Stimulated activated memory B cell treated with anti-CD40 and anti-IgM and Interleukin-4, amounts not matched to agents 10 μg/mL and 1 μg/mL and 100 μg/mL, for 72 hours (primary cell): ENCODE measurements at places on chromosomes 4 and X.

- peaks cover 10% of the 10 kb centered on the region for H3K4me1 ChIP-seq
- H3K27me3 ChIP-seq, result peaks cover 78% of the 10 kb centered on the region
- no peak overlapping the region for H3K4me3 ChIP-seq
- no peaks in the 10 kb centered on the region for H3K36me3 ChIP-seq
- no peak overlapping the region for H3K27ac ChIP-seq
Observed at GRCh38 chr4:118350961-118351360, 1.8 kb downstream of the PRSS12 start.

GRCh38 chr4:127775843-127776242 lies 6.3 kb upstream of the HSPA4L start:
- H3K4me3 ChIP-seq, result no peak overlapping the region
- no peak overlapping the region for H3K27ac ChIP-seq
- H3K27me3 ChIP-seq, result peaks cover 64% of the 10 kb centered on the region
- H3K4me1 ChIP-seq, result peaks cover 2% of the 10 kb centered on the region

- no peak for ATAC-seq
- H3K27me3 ChIP-seq, result no peaks in the 10 kb centered on the region
- H3K4me3 ChIP-seq, result no peak overlapping the region
- H3K4me1 ChIP-seq, result no peaks in the 10 kb centered on the region
- H3K36me3 ChIP-seq, result no peaks in the 10 kb centered on the region
Observed at GRCh38 chr4:19402581-19403065, 849.1 kb upstream of the SLIT2 start.

DNA sequence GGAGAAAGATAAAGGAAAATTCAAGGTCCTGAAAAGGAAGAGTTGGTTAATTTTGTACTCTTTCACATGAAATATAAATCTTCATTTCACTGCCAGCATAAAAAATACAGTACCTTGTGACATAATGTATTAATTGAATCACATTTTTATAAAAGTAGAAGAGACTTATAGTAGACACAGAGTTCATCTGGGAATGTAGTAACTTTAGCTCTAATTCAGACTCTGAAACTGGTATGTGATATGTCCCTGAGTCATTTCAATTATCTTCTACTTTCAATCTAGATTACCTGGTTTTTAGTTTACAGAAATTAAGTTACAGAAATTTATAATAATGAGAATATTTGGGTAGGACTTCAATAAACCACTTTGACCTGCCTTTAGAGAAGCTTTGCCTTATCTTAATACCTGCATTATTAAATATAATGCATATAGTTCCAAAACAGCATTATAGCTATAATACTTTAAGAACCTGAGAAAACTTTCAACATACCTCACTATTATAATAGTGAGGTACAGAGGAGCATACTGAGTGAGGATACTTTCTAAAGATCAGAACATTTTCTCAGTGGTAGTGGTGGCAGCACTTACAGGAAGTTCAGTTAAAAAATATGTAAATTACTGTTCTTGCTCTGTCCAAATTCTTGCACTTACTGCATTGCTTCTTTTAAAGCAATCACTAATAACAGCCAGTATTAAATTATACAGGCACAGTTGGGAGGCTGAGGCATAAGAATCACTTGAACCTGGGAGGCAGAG lies 11.2 kb downstream of the NEK1 start:
- ATAC-seq, result no peak
- H3K4me1 ChIP-seq, result no peaks in the 10 kb centered on the region
- H3K4me3 ChIP-seq, result no peak overlapping the region
- no peaks in the 10 kb centered on the region for H3K27me3 ChIP-seq

DNA sequence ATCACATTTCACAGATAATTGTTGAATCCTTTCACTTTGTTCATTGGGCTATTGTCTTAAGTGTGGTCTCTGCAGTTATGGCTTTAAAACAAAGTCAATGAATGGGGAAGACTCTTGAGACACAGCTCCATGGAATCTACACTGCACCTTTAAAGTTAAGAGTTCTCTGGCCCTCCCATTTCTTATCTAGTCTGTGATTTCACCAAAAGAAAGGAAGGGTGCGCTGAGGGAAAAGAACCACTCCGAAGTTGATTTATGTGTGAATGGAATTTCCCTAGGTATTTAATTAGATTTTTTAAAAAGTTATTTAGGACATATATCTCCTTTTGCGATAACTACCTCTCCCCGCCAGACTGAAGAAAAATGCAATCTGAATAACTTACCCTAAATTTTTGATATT lies 2.5 kb downstream of the SEPTIN11 start:
- no peak for ATAC-seq
- H3K27me3 ChIP-seq, result no peaks in the 10 kb centered on the region
- no peak overlapping the region for H3K4me3 ChIP-seq
- H3K27ac ChIP-seq, result no peak overlapping the region

- H3K27ac ChIP-seq, result no peak overlapping the region
- H3K4me3 ChIP-seq, result no peak overlapping the region
- H3K36me3 ChIP-seq, result no peaks in the 10 kb centered on the region
- no peaks in the 10 kb centered on the region for H3K27me3 ChIP-seq
Observed at GRCh38 chr4:76003035-76003434, 4.3 kb downstream of the CXCL9 start.

DNA sequence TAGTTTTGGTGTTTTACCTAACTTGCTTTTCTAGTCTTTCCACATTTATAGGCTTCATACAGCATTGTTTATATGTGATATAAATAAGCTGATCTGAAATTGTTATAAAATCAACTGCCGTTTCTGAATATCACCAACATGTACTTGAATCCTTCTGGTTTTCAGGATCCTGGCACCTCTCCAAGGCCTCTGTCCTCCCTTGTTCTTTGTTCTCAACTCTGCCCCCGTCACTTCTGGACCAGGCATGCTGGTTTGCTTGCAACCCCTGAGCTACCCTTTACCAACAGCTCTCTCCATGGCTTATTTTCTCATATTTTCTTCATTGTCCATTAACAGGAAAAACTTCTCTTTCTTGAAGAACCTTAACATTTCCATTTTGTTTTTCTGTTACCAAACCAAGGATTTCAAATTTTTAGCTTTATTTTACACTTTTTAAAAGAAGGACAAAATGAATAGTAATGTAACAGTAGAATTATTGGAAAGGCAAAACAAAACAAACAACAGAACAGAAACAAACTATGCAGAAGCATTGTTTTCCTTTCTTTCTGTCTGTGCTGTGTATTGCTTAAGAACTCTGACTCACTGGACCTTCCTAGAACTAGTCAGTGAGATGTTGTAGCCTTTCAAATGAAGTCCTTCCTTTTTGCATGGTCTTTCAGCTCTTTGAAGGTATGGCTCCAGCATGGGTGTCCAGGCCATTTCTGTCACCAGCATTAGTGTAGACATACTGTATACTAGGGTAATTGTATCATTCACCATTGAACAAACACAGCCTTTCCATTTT lies 44.8 kb downstream of the BANK1 start:
- peaks cover 80% of the 10 kb centered on the region for H3K4me1 ChIP-seq
- peaks cover 78% of the 10 kb centered on the region for H3K36me3 ChIP-seq
- no peaks in the 10 kb centered on the region for H3K27me3 ChIP-seq
- peak overlapping the region; percentile 86 for H3K27ac ChIP-seq
- H3K4me3 ChIP-seq, result peak overlapping the region; percentile 28
- ATAC-seq, result no peak

DNA sequence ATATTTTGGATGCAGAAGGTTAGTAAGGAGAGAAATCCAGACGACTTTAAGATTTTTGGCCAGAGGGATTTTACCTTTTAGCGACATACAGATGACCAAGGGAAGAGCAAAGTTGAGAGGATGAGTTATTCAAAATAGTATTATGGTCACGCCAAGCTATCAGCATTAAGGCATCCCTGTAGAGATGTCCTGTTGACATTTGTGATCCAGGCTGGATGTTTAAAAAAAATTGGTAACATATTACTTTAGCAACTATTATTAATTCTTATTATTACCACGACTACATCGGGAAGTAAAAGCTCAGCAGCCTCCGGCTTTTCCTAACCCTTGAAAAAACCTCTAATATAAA lies 562 bp upstream of the OSTC start:
- H3K36me3 ChIP-seq, result peaks cover 17% of the 10 kb centered on the region
- no peaks in the 10 kb centered on the region for H3K27me3 ChIP-seq
- peak overlapping the region; percentile 95 for H3K27ac ChIP-seq
- peak overlapping the region; percentile 79 for H3K4me3 ChIP-seq
- no peak for ATAC-seq

GRCh38 chr4:11250510-11250909 lies 178.2 kb downstream of the HS3ST1 start:
- ATAC-seq, result no peak
- peak overlapping the region; percentile 41 for H3K27ac ChIP-seq
- H3K4me1 ChIP-seq, result peaks cover 23% of the 10 kb centered on the region
- H3K36me3 ChIP-seq, result no peaks in the 10 kb centered on the region
- no peak overlapping the region for H3K4me3 ChIP-seq

GRCh38 chrX:72621625-72622485 lies 49.2 kb upstream of the HDAC8 start:
- peak; percentile 72 for ATAC-seq
- no peak overlapping the region for H3K27ac ChIP-seq
- no peak overlapping the region for H3K4me3 ChIP-seq
- peaks cover 9% of the 10 kb centered on the region for H3K4me1 ChIP-seq

DNA sequence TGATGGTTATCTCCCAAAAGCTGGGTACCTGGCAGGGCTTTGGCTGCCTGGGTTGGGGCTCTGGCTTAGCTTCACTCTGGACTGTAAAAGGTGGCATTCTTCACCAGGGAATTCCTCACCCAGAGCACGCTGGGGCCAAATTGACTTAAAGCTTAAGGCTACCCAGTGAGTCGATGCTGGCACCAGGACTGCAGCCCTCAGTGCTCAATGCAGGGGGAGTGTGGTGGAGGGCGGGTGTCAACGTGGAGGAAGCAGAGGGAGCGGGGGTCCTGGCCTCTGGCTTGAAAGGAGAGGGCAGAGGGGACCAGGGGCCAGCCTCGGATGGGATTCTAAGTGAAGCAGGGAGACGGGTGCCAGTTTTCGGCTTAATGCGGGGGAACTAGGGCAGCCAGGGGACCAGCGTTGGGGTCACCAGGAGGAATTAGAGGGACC lies 446 bp upstream of the FAM50A start:
- H3K36me3 ChIP-seq, result peaks cover 17% of the 10 kb centered on the region
- peaks cover 37% of the 10 kb centered on the region for H3K4me1 ChIP-seq
- H3K4me3 ChIP-seq, result peak overlapping the region; percentile 79
- peak overlapping the region; percentile 91 for H3K27ac ChIP-seq
- H3K27me3 ChIP-seq, result no peaks in the 10 kb centered on the region

GRCh38 chr4:169314906-169315305 lies 44.1 kb upstream of the SH3RF1 start:
- H3K4me1 ChIP-seq, result no peaks in the 10 kb centered on the region
- H3K36me3 ChIP-seq, result no peaks in the 10 kb centered on the region
- ATAC-seq, result no peak

DNA sequence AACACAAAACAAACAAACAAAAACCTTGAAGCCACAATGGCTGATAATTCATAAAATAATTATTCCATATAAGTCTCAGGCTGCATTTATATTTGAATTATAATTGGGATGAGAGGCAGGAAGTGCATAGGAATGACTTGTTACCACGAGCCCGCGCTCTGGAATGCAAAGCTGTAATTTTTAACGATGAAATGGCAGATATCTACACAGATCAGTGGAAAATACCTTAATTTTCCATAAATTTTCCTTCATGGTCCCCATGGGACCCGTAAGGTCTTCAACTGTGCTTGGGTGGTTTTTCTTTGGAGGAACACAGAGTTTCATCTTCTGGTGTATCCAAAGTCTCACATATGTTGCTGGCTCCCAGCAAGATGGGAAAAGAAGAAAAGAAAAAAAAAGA lies 226.8 kb downstream of the SHOX start:
- H3K4me1 ChIP-seq, result no peaks in the 10 kb centered on the region
- H3K27ac ChIP-seq, result no peak overlapping the region
- no peak overlapping the region for H3K4me3 ChIP-seq
- no peaks in the 10 kb centered on the region for H3K27me3 ChIP-seq
- no peak for ATAC-seq

DNA sequence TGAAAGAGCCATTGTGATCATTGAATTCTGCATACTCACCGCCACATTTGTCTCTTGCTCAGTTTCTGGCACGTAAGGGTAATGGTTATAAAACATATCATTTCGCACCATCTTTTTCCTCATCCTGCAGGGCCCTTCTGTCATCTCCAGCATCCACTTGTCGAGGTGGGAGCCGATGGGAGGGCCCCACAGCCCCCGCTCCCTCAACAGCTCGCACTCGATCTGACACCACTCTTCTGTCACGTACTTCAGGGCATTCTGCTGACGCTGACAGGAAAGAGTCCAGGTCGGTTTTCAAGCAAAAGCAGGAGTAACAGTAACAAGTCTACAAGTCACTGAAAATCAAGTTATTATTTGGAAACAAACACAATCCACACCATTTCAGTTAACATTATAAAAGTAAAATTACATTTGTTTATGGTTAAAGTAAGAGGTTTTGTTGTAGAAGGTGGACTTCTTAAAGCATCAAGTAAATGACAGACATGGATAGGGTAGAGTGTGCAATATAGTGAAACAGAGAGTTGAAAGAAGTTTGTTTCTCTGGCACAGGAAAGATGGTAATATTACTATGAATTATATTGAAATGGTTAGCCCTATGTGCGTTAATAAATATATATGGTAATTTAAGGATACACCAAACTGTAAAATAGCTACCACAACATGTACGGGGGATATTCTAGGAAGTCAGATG lies 150.6 kb downstream of the CDS1 start:
- H3K27me3 ChIP-seq, result no peaks in the 10 kb centered on the region
- H3K36me3 ChIP-seq, result no peaks in the 10 kb centered on the region
- no peaks in the 10 kb centered on the region for H3K4me1 ChIP-seq
- H3K27ac ChIP-seq, result no peak overlapping the region

DNA sequence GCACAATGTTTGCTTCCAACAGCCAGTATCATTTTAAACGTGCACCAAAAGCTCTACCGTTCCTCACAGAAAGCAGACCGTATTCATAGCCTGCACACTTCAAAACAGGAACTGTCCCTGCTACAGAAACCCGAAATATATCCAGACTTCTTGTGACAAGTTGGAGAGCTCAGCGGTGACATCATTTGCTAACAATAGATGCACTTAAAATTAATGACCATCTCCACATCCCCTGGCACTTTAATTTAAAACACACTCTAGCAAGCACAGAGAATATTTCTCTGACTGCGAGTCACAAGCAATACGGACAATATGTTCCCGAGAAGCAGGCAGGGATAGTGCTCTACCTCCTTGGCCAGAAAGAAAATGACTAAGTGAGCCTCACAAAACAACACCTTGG lies 2.5 kb downstream of the NYX start:
- no peaks in the 10 kb centered on the region for H3K36me3 ChIP-seq
- peak; percentile 69 for ATAC-seq
- H3K4me3 ChIP-seq, result peak overlapping the region; percentile 25
- H3K27me3 ChIP-seq, result no peaks in the 10 kb centered on the region
- H3K27ac ChIP-seq, result peak overlapping the region; percentile 40
- peaks cover 23% of the 10 kb centered on the region for H3K4me1 ChIP-seq

- ATAC-seq, result no peak
- H3K27ac ChIP-seq, result no peak overlapping the region
- H3K27me3 ChIP-seq, result peaks cover 45% of the 10 kb centered on the region
- H3K4me3 ChIP-seq, result no peak overlapping the region
- H3K36me3 ChIP-seq, result no peaks in the 10 kb centered on the region
- no peaks in the 10 kb centered on the region for H3K4me1 ChIP-seq
Observed at GRCh38 chr4:82638479-82638878, 76.7 kb upstream of the TMEM150C start.
